Activated naive CD8-positive, alpha-beta T cell treated with anti-CD3 and anti-CD28 coated beads, Interleukin-2, amount 50 U/mL, for 16 hours (primary cell): ENCODE measurements at places on chromosomes 1 and 21.

GRCh38 chr1:235404190-235404589 lies 37.0 kb downstream of the TBCE start:
- DNase-seq, result no peak

DNA sequence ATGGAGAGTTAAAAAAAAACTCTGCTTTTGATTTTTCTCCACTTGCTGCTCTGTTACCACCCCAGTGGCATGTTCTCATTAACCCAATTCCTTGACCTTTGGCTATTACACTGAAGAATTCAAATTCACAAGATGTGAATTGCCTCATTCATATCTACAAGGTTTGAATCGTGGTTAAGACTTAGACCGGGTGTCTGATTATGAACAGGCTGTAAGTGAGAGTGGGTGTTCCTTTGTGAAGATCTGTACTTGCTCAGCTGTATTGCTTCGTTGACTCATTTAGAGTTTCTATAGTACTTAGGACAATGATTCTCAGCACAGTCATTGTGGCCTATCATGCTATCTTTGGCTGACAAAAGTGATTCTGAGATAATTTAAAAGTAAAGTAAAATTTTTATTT lies 36.4 kb downstream of the DNM3 start:
- DNase-seq, result no peak

GRCh38 chr1:247362153-247362552 lies 30.5 kb upstream of the ZNF496 start:
- DNase-seq, result no peak

- no peak for DNase-seq
Measured at GRCh38 chr21:26795866-26796329, 49.3 kb downstream of the ADAMTS1 start.

DNA sequence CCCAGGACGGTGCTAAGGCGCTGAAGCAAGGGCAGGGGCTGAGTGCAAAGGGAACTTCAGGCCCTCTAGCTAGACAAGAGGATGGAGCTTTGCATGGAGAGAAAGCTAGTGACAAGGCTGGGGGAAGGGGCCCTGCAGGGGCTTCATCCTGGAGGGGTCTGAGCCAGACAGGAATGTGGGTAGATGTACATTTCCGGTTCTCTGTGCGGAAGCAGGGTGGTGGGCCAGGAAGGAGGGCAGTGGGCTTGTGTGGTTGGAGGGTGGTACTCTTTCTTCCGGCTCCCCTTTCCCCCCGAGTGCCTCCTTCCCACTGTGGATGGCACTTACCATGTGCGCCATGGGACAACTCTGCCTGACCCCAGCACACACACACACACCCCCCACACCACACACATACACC lies 1.5 kb downstream of the KISS1 start:
- no peak for DNase-seq

DNA sequence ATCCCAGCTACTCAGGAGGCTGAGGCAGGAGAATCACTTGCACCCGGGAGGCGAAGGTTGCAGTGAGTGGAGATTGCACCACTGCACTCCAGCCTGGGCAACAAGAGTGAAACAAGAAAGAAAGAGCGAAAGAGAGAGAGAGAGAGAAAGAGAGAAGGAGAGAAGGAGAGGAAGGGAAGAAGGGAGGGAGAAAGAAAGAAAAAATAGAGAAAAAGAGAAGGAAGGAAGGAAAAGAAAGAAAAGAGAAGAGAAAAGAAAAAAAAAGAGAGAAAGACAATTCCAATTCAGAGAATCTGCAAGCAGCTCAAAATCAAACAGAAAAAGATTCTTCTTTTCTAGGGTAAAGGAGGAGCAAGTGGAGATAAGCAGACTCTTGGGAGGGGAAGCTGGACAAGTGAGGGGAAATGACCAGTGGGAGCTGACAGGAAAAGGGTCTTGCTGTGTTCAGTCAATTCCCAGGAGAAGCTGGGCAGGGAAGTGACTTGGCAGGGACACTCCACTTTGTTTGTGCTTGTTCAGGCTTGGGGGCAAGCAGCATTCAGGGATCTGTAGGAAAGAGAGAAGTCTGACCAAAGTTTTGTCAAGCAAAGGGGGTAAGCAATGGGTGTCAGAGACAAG lies 3.6 kb upstream of the CAPN2 start:
- no peak for DNase-seq

DNA sequence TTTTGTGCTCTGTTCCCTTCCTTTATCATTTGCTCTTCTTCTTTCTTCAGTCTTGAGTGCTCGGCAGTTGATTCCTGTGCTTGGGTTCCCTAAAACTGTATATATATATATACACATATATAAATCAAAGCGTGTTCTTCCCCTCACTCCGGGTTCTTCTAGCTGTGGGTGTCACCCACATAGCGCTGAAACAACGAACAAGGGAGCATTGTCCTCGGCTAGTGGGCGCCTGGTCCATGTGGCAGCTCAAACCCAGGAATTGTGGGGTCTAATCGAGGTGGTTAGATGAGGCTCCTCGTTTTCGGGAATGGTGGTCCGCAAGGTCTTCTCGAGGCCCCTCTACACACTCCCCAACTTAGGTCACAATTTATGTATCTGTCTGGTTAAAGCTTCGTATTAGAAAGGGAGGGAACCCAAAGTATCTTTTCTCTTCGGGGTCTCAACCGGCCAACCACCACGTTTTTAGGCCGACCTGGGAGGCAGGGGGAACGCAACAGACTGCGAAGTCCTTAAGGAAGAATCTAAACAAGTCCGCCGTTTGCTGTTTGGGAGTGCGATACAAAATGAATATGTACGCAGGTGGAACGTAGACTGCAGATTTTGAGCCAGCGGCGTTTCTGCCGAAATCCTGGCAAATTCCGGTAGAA lies 504 bp upstream of the SDHC start:
- no peak for DNase-seq

DNA sequence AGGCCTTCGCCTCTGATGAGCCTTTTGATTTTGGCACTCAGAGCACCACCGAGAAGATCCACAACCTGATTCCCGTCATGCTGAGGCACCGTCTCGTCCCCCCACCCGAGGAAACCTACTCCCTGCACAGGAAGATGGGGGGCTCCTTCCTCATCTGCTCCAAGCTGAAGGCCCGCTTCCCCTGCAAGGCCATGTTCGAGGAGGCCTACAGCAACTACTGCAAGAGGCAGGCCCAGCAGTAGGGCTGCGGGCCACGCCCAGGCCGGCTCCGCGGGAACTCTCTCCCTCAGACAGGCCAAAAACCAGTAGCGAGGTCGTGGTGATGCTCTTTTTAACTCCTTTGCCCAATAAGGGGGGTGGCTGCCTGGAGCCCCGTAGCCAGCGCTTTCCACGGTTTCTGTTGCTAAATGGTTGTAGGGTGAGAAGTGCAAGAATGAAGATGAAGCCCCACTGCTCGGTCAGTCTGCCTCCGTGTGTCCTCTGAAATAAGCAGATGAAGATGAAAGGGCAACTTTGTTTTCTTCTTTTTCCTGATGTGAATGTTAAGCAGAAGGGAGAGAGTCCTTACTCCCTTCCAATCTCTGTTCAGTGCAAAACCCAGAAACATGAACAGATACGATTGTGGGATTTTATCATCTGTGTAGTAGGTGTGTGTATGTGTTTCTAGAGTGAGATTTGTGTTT lies 46.5 kb downstream of the COQ8A start:
- DNase-seq, result no peak
